Activated T-cell treated with anti-CD3 and anti-CD28 coated beads, Interleukin-2, amount 50 U/mL, for 72 hours (primary cell): ENCODE measurements at places on chromosomes 5 and 9. TPM values are rescaled to one million over a fixed set of nuclear protein-coding genes. Genes with fewer than 3 reads are reported as not detected.

- H3K27me3 ChIP-seq, result no peaks in the 10 kb centered on the region
- no peaks in the 10 kb centered on the region for H3K4me1 ChIP-seq
- H3K27ac ChIP-seq, result no peak overlapping the region
- no peak for DNase-seq
- peaks cover 3% of the 10 kb centered on the region for H3K36me3 ChIP-seq
- H3K4me3 ChIP-seq, result no peak overlapping the region
Observed at GRCh38 chr5:165887147-165887546, 2381.7 kb downstream of the MAT2B start.

- peaks cover 19% of the 10 kb centered on the region for H3K4me1 ChIP-seq
- no peak overlapping the region for H3K27ac ChIP-seq
- no peaks in the 10 kb centered on the region for H3K36me3 ChIP-seq
Observed at GRCh38 chr5:54540286-54540685, 22.7 kb downstream of the SNX18 start.

MYOT gene
- total RNA-seq, result not detected

- H3K4me3 ChIP-seq, result no peak overlapping the region
- no peaks in the 10 kb centered on the region for H3K4me1 ChIP-seq
- H3K27ac ChIP-seq, result no peak overlapping the region
- no peaks in the 10 kb centered on the region for H3K27me3 ChIP-seq
- no peak for DNase-seq
Observed at GRCh38 chr9:82124090-82124489, 135.5 kb downstream of the SPATA31D1 start.

DNA sequence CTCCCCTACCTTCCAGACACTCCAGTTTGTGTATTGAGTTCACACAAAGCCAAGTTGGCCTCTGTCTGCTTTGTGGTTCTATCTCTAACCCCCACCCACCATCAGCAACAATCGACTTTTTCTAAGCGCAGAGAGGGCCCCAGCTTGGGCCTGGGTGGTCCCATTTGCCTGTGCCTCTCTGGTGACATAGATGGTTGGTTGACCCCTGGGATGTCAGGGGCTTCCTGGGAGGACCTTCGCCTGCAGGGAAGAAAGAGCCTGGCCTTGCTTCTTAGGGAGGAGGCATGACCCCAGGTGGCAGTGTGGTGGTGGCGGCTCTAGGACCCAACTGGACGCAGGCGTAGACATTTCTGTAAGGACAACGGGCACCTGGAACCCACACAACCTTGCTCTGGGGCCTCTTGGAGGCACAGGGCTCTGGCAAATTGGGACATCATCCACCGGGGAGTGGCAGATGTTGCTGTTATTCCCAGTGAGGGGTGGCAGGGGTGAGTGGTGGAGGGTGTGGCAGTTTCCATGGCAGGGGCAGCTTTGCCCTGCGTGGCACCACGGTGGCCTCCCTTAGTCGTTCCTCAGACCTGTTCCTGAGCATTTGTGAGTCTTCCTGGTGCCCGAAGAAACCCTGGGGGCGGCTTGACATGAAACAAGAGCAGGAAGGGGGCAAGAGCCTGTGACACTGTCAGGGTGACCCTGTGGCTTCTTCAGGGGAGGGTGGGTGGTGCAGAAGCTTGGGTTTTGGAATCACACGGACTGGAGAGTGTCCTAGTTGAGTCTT, 171.0 kb upstream of the IER5L start:
- peaks cover 6% of the 10 kb centered on the region for H3K27me3 ChIP-seq
- no peak overlapping the region for H3K27ac ChIP-seq
- no peak overlapping the region for H3K4me3 ChIP-seq

DNA sequence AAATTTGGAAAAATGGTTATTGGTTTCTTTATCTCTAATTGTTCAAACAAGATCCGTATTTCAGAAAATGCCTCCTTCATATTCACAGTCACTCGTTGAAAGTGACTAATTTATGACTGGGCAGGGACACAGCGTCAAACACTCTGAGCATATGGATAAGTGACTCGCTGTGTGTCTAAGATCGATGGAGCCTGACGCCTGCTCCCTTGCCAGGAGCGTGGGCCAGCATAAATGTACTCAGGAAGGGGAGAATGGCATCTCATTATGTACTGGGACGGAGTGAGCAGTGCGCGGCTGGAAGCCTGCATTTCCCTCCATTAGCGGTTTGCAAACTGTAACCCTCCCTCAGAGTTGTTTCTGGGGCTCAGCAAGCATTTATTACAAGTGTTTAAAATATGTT, 79.8 kb upstream of the CAST start:
- H3K4me1 ChIP-seq, result no peaks in the 10 kb centered on the region
- H3K4me3 ChIP-seq, result no peak overlapping the region
- no peak for DNase-seq
